ENCODE measurements at places on chromosomes 3 and 15.

DNA sequence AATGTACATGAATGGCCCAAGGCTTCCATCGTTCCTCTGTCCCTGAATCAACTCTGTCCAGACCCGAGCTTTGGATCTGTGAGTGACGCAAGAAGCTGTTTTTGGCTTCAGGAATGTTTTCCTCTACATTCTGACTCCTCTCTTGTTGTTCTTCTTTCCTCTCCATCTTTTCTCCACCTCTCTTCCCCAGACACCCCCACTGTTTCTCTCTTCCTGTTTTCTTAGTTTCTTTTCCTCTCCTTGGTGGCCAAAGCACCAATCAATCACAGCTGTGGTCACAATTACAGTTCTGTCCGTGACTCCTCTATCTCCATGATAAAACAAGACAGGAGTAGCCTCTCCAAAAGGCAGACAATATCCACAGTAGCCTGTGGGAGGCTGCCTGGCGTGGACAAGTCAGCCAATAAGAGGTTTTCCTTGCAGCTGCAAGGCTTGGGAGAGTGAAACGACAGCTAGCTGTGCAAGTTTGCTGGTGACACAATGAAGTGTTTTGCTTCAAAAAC lies 4.9 kb upstream of the TMEM212 start:
- DNase-seq = no peak

GRCh38 chr15:47742334-47742733 lies 25.0 kb downstream of the SEMA6D start:
- no peak for DNase-seq

DNA sequence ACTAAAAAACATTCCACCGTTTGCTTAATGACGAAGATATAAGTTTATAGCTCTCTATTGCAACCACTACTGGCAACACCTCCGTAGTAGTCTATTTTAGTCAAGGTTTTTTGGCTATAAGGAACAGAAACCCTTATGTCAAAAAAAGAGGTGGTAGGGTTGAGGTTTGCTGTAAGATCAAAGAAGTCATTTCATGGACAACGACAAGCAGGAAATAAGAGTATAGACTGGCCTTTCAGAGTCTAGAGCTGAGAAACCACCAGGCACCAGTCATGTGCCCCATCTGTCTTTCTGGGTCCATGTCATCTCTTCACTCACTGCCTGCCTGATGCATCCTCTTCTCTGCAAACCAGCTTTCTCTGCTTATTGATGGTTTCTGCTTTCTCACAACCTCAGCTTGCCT lies 42.7 kb downstream of the THBS1 start:
- DNase-seq = peak; percentile 30

DNA sequence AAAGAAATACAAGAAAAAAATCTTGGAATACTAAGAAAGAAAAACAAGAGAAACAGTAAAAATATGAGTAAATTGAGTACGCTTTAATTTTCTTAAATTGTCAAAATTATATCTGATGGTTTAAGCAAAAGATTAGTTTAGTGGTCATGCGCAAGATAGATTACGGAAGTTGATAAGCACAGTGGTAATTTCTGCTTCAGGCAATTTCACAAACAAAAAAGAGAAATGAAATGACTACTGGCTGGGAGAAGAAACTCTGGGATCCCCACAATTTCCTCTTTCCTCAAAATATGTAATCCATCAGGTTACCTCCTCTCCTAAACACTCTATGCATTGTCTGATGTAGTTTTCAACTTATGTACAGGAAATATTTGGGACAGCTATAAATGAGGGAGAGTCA lies 9.0 kb downstream of the MYD88 start:
- DNase-seq = no peak

DNA sequence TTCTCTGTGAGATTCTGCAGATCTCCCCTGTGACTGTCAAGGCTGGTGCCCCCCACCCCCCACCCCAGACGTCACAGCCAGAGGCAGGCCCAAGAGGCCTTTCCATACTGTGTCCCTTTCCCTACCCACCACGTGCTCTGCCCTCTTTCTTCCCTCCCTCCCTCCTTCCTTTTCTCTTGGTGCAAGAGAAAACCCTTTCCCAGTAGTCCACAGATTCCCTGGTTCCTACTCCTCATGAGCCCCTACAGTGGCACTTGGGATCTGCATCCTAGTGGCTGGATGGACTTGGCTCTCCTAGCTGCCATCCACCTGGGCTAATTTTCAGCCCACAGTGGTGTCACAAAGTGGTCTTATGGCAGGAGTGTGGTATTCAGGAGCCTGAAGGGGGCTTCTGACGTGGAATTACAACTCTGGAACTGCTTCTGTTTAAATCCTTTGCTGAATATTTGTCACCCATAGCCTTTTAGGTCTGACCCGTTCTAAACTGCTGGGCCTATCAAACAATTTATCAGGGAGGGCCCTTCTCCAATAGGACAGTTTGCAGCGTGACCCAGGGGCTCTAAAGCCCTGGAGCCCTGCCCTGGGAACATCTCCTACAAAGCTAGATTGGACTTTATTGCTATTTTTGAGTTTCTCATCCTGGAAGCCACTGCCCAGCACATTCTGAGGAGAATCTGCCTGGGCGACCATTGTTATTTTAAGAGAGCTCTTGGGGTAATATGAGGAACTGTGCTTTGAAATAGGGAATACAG lies 35.3 kb downstream of the KLF13 start:
- no peak for DNase-seq

- no peak for DNase-seq
Observed at GRCh38 chr15:90009301-90010022, 8.3 kb downstream of the ZNF710 start.

Measured in T-cell (primary cell).